Activated CD4-positive, alpha-beta T cell treated with anti-CD3 and anti-CD28 coated beads for 24 hours (primary cell): ENCODE measurements at places on chromosomes 3 and 15.

DNA sequence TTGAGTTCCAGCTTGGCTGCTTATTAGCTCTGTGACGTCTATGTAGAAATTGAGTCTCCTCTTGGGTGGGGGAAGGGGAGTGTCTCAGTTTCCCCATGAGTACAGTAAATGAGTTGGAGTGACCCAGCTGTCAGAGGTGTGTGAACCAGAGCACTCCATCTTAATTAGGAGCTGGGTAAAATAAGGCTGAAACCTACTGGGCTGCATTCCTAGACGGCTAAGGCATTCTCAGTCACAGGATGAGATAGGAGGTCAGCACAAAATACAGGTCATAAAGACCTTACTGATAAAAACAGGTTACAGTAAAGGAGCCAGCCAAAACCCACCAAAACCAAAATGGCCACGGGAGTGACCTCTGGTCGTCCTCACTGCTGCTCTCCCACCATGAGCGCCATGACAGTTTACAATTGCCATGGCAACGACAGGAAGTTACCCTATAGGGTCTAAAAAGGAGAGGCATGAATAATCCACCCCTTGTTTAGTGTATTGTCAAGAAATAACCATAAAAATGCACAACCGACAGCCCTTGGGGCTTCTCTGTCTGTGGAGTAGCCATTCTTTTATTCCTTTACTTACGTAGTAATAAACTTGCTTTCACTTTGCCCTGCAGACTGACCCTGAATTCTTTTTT lies 222.4 kb downstream of the CACNA2D3 start:
- DNase-seq, result no peak

DNA sequence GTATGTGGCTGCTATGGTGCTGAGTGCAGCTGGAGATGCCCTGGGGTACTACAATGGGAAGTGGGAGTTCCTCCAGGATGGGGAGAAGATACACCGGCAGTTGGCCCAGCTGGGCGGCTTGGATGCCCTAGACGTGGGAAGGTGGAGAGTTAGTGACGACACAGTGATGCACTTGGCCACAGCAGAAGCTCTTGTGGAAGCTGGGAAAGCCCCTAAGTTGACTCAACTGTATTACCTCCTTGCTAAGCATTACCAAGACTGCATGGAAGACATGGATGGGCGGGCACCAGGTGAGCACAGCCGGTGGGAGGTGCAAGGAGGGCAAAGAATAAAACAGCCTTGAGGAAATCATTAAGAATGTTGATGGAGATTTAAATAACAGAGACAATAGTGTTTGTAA lies 2.9 kb downstream of the ADPRH start:
- DNase-seq, result no peak

GRCh38 chr15:72368325-72368724 lies 7.5 kb downstream of the HEXA start:
- DNase-seq, result no peak

GRCh38 chr3:49724586-49724985 lies 835 bp upstream of the GMPPB start:
- no peak for DNase-seq

DNA sequence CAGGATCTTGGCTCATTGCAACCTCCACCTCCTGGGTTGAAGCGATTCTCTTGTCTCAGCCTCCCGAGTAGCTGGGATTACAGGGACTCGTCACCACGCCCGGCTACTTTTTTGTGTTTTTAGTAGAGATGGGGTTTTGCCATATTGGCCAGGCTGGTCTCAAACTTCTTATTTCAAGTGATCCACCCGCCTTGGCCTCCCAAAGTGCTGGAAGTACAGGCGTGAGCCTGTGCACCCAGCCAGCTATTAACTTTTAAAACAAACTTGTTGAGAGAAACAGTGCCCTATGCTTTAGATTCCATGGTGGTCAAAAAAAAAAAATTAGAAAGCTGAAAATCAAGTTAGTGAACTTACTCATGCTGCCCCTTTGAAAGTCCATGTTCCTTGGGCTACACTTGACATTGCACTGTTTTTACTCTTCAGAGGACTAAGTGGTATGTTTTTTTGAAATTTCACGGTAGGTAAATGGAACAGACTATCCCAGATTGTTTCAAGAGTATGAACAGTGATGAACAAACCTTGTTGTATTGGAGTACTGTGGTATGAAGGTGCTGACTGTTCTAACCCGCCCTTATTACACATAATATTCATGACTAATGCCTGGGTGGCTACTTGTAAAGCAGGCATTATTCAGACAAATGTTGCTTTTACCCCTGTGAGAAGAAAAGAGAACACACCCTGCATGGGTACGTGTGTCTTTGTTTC lies 206.9 kb downstream of the KLHL25 start:
- no peak for DNase-seq

- DNase-seq, result no peak
These were observed 66.6 kb downstream of the CBLB start for GRCh38 chr3:105802118-105802706.

- no peak for DNase-seq
These were observed 80.1 kb downstream of the AQR start for GRCh38 chr15:34889476-34889875.

DNA sequence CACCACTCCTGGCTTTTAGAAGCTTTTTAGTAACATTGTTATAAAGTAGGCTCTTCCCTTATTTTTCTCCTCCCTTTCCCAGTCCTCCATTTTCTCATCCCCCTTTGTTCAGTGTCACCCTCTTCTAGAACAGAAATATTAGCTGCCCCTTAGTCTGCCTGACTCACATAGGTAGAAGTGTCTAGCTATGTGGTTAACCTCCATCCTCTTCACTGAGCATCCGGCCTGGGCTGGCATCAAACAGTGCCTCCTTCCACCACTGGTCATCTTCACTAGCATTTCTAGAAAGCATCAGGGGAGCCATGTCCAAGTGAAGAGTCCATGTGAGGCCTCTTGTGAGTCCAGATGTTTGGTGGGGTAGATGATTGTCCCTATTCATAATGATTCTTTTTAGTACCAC lies 70.0 kb upstream of the SKOR1 start:
- DNase-seq, result no peak
